ENCODE measurements at places on chromosomes 3 and 15.
A peak's percentile ranks its signal among the peaks of the same experiment; 100 is the strongest.

DNA sequence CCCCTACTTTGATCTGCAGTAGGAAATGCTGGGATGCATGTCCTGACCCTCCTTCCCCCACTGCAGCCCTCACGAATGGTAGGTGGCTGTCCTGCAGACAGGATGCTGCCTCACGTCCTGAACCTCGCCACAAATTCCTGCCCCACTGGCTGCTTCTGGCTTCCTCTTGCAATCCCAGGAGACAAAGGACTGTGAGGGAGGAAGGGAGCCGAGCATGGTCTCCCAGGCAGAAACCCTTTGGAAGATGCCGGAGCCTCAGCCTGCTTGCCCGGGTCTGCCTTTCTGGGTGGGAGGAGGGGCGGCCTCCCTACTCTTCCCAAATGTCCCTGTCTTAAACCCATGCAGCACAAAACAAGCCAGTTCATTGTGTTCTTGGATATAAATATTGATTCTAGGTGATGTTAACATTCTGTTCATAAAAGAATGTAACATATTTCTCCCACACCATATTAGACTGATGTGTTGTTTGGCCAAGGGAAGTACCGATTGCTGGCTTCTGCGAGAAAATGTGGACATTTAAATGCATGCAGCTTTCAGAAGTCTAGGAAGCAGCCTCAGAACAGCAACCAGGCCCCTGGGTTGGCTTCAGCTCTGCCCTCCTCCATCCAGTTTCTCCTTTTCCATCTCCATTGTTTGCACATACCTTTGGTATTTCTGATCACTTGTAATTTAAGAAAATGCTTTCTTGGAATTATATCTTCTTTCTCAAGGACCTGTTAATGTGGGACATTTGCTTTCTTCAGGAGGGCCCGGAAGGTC, 75.3 kb downstream of the HMG20A start:
- peak; percentile 17 for DNase-seq

DNA sequence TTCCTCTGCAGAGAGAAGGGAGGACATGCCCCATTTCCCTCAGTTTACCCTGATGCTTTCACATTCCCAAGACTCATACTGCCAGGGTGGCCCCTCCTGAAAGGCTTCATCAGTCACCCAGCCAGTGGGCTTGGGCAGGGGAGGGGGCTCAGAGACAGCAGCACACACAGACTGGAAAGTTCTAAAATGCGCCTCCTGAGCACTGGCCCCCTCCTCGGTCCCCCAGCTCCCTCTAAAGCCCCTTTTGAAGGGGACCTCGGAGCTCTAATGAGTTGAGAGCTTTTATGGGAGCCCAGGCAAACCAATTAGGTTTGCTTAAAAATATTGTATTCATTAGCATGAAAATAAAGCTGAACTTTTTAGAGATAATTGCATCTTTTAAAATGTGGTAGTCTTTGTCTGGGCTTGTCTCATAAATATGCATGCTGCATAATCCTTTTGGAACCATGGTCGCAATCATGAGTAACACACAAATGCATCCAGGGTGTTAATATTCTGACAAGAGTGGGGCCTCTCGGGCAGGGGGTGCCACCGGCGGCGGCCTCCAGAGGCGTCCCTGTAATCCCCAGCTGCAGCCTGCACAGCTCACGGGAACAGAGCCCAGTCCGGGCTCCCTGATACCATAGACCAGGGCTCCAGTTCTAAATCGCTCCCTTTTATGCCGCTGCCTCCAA, 78.5 kb downstream of the RPLP1 start:
- no peak for DNase-seq

DNA sequence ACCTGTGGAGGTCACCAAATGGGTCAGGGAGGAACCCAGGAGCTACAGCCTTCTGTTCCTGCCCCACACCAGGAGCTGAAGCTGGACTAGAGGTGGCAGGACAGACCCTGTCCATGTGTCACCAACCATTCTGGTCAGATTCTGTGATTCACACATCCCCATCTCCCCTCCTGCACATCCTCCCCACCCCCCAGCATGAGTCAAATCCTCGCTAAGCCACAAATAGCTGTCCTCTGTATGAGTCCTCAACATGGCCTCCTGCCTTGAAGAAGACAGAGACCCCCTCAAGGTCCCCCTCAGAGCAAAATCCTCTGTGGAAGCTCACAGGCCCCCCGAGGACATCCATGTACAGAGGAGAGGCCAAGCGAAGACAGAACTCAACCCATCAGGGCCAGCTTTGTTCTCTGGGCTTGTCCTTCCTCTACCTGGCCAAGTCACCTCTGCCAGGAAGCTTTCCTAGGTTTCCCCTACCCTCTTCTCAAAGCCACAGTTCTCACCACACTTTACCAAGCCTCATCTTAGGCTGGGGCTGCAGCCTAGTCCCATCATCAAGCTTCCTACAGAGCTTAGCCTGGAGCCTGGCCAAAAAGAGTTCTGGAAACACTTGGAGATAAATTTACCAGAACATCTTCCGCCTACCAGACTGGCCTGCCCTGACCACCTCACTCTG, 17.1 kb downstream of the CACNA2D2 start:
- DNase-seq = peak; percentile 24

- peak; percentile 91 for DNase-seq
These were observed 34.2 kb upstream of the VPS8 start for GRCh38 chr3:184777566-184778356.

DNA sequence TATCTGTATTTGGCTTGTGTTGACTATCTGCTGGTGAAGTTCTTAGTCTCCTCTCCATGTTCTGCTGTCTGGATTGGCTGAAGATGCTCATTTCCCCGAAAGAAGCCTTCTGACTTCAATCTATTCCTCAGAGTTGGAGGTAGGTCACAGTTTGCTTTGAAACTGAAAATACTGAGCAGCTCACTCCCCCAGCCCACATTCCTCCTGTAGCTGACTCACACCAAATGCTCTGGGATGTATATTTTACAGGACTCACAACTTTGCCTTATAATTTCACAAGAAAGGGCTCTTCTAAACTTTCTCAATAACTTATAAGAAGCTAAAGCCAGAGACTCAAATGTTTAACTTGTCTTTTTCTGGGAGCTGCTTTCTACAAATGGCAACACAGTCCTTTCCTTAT, 36.3 kb upstream of the SNX4 start:
- peak; percentile 27 for DNase-seq
